ENCODE measurements at places on chromosomes 3 and 15. TPM values are rescaled to one million over a fixed set of nuclear protein-coding genes. Genes with fewer than 3 reads are reported as not detected.

- DNase-seq = peak; percentile 79
Measured at GRCh38 chr15:40313531-40314398, 6.0 kb upstream of the PLCB2 start.

DNA sequence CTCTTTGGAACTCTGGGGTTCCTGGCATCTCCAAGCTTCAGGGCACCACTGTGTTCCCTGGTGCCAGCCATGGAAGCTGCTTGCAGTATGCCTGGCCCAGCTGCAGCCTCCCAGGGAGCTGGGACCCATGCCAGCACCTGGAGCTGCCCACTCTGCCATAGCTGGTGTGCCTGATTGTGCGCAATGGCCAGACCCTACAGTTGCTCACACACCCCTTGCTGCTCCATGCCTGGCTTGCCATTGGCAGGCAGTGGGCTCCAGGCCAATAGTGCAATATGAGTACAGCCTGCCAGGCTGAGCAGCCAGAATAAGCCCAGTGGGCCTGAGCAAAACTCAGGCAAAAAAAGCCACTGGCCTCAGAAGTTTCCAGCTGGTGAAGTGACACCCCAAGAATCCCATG is 43.8 kb upstream of the LRRFIP2 start:
- peak; percentile 15 for DNase-seq

DNA sequence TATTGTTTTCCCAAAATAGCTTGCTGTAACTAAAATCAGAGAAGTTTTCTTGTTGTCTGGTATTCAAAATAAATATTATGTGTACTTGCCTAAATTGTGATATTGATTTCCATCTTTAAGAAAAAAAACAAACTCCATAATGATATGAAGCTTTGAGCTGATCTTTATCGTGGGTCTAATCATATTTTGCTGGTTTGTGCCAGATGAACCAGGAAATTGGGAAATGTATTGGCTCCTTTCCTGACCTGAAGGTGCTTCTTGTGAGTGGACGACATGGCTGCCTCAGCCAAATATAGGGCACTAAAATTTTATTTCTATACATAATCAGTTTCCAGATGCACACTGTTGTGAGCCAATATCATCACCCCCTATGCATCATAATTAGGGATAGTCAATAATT is 113.3 kb downstream of the DIPK2A start:
- no peak for DNase-seq

The HPS3 gene
- total RNA-seq = 20.2 TPM
